ENCODE measurements at places on chromosomes 5 and 9.
A peak's percentile ranks its signal among the peaks of the same experiment; 100 is the strongest.

GRCh38 chr5:9118852-9119251 is 427.0 kb downstream of the SEMA5A start:
- no peak for DNase-seq

DNA sequence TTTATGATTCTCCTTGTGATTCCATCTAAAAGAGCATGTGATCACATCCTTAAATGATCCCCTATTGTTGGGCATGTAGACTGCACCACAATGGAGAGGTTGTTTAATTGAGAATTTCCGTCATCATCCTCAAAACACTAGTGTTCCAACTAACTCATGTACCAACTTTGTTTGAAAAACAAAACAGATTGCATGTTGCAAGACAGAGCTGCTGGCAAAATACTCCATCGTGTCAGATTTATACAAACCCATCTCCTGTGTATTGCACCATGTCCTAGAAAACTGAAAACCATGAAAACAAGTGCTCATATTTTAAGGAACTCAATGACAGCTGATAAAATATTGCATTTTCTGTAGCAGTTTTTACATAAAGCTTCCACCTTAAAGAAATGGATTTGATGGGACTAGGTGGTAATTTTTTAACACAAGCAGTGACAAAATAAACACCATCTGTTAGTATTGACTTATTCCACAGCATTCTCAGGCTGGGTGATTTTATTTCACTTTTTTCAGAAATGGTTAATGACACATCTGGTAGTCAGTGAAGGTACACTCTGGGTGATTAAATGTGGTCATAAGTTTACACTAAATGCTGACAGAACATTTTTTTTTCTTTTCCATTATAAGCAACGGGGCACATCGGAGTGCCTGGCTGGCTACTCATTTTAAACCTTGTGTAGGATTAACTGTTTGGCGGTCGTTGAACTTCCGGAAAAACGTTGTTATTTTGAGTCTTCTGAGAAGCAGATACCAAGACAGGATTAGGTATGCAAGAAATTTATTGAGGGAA is 602.9 kb upstream of the WWC1 start:
- DNase-seq: no peak

GRCh38 chr9:137402746-137403145 is 20.2 kb downstream of the EXD3 start:
- no peak for DNase-seq

DNA sequence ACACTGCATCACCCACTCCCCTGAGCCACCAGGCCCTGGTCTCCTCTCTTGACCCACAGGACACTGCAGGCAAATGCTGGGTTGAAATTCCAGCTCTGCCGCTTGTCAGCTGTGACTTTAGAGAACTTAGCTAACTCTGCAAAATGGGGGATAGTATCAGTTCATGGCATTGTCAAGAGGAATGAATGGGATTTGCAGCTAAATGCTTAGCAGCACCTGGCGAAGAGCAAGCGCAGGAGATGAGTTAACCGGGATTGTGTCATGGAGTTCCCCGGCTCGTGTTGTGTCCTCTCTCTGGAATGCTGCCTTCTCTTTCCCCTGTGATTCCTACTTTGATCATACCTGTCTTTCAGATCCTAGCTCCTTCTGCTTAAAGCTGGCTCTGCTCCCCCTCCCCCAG is 67.1 kb downstream of the DAB2IP start:
- DNase-seq: no peak

GRCh38 chr5:38462976-38463633 is 93.3 kb downstream of the LIFR start:
- no peak for DNase-seq

DNA sequence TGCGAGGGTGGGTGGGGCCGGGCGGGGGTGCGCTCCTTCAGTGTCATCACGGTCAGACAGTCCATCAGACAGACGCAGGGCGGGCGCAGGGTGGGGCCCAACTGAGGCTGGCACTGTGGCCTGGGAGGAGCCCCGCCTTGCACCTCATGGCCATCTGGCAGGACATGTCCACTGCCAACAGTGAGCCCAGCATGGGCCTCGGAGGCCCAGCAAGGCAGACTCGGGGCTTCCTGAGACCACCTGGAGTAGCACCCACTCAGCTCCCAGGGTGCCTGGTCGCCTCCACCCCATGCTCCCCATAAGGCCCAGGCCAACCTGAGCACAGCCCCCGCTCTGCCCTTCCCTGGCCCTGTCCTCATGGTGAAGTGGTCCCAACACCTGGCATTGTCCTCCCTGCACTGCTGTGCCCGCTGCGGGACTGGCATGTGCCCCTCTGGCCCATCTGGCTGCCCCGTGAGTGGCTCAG is 8.5 kb upstream of the GPSM1 start:
- DNase-seq: no peak

GRCh38 chr9:112000743-112001142 is 104.1 kb downstream of the UGCG start:
- no peak for DNase-seq

DNA sequence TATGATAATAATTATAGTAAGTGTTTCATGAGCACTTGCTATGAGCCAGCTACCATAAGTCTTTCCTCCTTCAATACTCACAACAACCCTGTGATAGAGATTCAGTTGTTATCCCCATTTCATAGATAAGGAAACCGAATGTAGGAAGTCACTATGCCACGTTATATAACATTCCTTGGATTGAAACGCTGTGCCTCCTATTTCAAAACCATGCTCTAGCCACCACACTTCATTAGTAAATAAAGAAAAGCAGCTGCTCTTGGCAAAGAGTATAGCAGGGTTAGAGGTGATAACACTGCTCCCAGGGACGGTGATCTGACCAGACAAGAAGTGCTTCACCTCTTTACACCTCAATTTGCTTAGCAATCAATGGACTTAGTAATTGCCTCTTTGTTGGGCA is 5.5 kb downstream of the ADAMTS12 start:
- DNase-seq: no peak

GRCh38 chr9:81213456-81213855 is 475.9 kb downstream of the TLE1 start:
- no peak for DNase-seq

- no peak for DNase-seq
Measured at GRCh38 chr5:34897646-34898045, 17.7 kb downstream of the RAD1 start.

DNA sequence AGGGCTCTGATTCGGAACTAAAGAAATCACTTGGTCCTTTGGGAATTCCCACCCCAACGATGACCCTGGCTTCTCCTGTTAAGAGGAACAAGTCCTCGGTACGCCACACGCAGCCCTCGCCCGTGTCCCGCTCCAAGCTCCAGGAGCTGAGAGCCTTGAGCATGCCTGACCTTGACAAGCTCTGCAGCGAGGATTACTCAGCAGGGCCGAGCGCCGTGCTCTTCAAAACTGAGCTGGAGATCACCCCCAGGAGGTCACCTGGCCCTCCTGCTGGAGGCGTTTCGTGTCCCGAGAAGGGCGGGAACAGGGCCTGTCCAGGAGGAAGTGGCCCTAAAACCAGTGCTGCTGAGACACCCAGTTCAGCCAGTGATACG is 83.4 kb downstream of the GOLPH3 start:
- DNase-seq: no peak

DNA sequence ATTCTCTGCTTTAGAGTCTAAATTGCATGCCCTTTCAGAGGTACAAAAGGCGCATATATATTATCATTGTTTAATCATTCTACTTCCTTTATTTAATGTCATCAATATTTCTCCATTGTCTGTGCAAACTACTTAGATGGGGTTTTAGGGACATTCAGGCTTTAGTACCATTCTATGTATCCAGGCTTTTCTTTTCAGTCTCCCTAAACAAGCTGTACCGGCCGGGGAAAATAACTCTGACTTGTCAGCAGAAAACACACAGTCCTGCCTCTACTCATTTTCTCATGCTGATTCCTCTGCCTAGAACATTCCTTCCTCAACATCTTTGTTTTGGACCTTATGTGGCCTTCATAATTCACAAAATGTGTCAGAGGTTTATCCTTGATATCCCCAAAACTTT is 392.1 kb upstream of the DAB2 start:
- no peak for DNase-seq

DNA sequence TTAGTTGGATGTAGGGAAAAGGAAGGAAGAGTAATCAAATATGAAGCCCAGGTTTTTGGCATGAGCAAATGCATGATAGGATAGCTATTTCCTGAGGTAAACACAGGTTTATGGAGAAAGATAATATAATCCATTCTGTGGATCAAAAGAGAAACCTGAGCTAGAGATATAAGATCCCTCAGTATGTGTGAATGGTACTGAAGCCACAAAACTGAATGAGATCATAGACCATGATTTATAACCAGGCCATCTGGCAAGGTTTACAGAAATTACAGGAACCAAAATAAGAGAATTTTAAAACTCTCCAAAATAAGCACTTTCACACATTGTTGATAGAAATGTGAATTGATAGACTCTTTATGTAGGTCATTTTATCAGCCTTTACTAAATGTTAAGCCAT is 28.7 kb upstream of the ECM2 start:
- no peak for DNase-seq

GRCh38 chr9:82763656-82764055 is 299.3 kb downstream of the RASEF start:
- DNase-seq: no peak

- DNase-seq: no peak
Measured at GRCh38 chr5:95822043-95822541, 434 bp downstream of the GLRX start.

DNA sequence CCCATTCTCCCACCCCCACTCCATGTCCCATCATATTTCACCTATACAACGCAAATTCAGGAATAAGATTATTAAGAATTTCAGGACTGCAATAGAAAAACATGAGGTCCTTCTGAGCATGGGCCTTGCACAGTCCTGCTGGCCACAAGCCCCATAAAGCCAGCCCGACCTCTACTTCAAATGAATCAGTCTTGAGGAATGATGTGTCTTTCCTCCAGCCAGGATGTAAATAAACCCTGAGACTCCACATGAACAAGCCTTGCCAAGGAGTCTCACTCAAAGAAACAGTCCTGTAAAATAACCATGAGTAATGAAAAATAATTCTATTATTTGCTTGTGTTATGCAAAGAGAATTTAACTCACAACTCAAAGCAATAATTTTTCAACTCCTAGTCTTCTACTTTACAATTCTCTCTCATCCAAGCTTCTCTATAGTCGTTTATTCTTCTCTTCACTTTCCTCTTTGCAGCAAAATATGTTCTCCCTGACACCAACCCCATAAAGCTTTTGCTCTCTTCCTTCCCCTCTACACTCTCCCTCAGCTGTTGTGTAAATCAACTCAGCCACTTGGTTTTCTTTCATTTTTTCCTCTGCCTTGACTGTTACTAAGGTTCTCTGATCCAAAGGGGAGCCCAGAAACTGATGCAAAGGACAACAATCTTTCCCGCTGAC is 140.1 kb upstream of the MOCS2 start:
- DNase-seq: peak; percentile 48

DNA sequence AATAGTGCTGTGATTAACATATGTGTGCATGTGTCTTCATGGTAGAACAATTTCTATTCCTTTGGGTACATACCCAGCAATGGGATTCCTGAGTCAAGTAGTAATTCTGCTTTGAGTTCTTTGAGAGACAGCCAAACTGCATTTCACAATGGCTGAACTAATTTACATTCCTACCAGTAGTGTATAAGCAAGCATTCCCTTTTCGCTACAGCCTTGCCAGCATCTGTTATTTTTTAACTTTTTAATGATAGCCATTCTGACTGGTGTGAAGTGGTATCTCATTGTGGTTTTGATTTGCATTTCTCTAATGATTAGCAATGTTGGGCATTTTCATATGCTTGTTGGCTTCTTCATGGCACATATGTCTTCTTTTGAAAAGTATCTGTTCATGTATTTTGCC is 308.5 kb downstream of the ARRDC3 start:
- no peak for DNase-seq

DNA sequence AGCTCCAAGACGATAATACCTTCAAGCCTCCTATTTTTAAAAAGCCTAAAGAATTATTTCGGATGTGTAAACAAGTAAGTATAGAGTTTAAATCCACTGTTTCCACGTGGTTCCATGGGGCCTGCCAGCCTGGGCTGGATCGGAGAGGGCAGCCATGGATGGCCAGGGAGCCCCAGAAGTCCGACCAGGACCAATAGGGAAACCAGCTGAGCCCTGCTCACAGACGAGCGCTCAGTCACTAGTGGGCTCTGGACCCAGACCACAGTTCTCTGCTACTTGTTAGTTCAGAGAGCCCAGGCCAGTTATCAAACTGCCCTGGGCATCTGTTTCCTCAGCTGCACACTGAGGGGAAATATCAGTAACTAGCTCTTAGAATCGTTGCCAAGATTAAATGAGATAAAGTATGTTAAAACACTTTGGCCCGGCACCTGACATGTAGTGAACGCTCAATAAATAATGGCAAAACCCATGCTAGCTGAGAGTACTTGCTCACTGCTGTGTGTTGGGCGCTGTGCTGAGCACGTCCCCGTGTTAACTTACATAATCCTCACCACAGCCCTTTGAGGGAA is 124.8 kb downstream of the RGS3 start:
- DNase-seq: no peak

DNA sequence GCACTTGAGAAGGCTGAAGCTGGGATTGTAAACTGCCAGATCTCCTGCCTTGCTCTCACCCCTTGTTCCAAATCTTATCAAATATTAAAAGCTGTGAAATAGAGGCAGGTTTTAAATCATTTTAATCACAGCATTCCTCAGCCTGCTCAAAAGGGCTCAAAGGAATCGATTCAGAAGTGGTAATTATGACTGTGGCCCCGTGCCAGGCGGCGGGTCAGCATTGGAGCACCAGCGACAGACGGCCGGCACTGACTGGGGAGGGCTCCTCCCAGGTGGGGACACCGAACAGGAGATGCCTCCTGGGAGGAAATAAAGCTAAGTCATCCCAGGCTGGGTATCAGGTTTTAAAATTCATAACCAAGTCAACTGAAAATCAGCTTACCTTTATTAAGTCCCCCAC is 66.7 kb downstream of the KCNIP1 start:
- no peak for DNase-seq

- DNase-seq: no peak
Measured at GRCh38 chr5:51278539-51278938, 104.7 kb upstream of the ISL1 start.

DNA sequence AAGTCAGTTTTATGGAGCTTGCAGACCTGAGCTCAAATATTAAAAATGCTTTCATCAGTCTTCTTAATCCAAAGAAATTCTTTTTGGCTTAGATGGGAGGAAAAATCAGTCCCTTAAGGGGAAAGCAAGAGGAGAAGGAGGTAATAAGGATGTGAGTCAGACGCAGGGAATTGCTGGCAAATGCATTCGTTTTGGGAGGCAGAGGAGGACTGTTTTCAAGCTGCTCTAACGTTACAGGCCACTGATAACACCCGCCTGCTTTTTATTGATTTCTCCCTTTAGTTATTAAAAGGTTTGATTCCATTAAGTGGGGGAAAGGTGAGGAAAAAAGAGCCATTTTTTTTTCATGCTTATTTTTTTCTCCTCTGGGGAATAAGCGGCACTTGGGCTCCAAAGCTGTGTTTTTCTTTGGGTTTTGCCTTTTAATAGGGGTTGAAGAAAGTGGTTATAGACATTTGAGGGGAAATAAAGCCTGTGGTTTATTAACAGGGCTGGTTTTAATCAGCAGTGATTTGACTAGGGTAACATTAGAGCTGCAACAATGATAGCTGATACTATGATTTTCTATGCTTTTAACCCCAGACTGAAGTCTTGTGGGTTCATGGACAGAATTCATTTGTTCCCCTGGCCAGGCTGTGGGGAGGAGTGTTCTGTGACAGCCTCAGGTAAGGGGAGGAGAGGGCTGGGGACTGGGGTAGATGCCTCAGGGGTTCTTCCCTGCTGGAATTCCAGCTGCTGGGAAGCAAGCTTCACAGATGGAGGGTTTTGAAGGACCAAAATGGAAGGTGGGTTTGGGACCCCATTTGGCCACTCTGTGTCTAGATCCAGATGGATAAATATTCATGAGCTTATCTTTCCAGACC is 225.2 kb downstream of the GAS1 start:
- peak; percentile 73 for DNase-seq

- no peak for DNase-seq
Measured at GRCh38 chr5:26884481-26884880, 153.9 kb downstream of the CDH9 start.

Measured in H54 (cell line).